Eye (tissue), 1 donor: ENCODE measurements at places on chromosomes 7 and 10.
A peak's percentile ranks its signal among the peaks of the same experiment; 100 is the strongest.

DNA sequence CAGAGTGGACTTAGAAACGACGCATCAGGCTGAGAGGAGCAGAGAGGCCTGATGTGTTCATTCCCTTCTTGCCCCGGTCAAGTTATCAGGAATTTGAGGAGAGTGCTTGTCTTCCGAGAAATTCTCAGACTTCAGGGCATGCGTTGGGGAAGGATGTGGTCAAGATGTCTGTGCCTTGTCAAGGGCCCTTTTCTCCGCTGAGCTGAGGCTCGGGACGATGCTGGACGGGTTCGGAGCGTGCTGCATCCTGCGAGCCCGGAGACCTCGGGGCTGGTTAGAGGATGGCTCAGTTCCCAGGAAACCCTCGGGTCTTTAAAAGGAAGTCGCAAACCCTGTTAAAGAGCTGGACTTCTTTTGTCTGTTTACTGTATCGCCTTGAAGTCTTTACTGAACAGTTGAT is 325.4 kb downstream of the ADARB2 start:
- DNase-seq: no peak

GRCh38 chr7:112668561-112668960 is 121.6 kb downstream of the TMEM168 start:
- DNase-seq: no peak

GRCh38 chr7:45650404-45651394 is 76.5 kb downstream of the ADCY1 start:
- no peak for DNase-seq

GRCh38 chr10:110395350-110396283 is 90.9 kb upstream of the SMNDC1 start:
- DNase-seq: no peak

- peak; percentile 11 for DNase-seq
These were observed 33.7 kb upstream of the FAM3C start for GRCh38 chr7:121429798-121430197.

DNA sequence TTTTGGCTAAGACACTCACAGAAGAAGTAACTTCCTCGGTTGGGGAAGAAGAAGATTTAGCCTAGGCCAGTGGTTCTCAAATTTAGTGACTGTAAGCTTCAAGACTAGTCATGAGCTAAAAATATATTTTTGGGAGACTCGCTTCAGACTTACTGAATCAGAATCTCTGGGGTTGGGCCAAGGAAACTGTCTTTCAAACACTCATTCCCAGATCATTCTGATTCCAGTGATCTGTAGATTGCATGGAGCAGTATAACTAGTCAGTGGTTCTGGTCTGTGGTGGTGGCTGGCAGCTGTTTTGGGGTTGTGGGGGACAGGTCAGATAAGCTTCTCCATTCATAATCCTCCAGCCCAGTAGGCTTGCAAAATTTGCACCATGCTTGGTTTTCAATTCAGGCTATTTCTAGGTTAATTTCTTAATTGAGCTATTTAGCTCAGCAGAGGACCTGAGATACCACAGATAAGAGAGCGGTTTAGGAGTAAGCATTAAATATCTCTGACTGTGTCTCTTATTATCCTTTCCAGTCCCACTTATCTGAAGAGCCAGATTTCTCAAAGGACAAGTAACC is 3.8 kb upstream of the KAT6B start:
- DNase-seq: no peak

- no peak for DNase-seq
These were observed at the start of gene PTPN12 for GRCh38 chr7:77537136-77537777. Gene PTPN12 (plus strand): TSS chr7:77537295. CDS start chr7:77537547, 252 bp downstream.

GRCh38 chr10:131430716-131431412 is 119.3 kb upstream of the TCERG1L start:
- DNase-seq: peak; percentile 25

DNA sequence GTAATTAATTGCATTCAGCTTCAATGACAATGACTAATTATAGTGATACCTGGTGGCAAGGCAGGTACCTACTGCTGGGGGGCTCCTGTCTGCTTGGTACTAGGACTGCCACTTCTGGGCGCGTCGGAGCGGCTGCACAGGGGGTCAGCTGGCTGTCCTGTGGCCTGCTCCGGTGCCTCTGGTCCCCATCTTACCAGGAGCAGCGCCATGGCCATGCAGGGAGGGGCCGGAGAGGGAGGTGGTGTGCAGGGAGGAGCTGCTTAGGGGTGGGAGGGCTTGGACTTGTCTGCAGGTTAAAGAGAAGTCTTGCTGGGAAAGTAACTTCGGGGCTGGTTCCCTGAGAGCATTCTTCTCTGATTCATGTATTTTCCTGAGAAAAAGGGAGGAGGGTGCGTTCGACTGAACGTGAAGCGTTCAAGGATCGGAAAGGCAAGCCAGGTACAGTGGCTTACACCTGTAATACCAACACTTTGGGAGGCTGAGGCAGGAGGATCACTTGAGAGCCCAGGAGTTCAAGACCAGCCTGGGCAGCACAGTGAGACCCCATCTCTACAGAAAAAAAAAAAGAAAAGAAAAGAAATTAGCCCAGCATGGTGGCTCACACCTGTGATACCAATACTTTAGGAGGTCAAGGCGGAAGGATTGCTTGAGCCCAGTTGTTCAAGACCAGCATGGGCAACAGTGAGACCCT is 15.4 kb downstream of the CUX1 start:
- DNase-seq: no peak

- DNase-seq: no peak
These were observed 514.2 kb downstream of the ARL4A start for GRCh38 chr7:13201628-13202027.
